ENCODE measurements at places on chromosomes 2 and 18. TPM values are rescaled to one million over a fixed set of nuclear protein-coding genes. Genes with fewer than 3 reads are reported as not detected.
A peak's percentile ranks its signal among the peaks of the same experiment; 100 is the strongest.

DNA sequence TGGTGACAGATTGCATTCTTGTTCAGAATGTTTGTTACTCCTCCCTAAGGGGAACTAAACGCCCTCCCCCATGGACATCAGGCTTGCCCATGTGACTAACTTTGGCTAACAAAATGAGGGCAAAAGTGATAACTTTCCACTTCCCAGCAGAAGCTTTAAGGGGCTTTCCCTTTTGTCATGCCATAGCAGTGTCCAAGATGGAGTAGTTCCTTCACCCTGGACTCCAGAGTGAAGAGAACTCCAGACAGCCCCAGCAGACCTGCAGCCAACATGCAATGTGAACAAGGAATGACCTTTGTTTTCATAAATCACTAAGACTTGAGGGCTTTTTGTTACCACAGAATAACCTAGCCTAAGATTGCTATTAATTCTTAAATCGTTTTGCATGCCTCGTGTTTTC is 163.5 kb downstream of the ZEB2 start:
- no peak for DNase-seq

DNA sequence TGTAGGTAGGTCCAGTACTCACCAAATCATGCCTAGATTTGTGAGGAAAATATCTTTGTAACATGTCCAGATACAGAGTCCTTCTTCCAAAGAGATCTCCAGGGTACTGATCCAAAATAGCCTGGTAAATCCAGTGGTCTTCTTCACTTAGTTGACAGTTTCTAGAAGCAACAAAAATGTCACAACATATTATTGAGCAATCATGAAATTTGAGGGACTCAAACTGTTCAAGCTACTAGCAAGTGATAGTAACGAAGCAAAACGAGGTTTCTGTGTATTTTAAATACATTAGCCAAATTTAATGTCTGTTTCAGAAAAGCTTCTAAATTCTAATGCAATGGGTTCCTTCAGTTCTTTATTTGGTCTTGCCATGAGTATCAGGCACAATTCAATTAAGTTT is 142.8 kb downstream of the CCDC148 start:
- DNase-seq = no peak

Gene TACR1
- 0.08 TPM for total RNA-seq

DNA sequence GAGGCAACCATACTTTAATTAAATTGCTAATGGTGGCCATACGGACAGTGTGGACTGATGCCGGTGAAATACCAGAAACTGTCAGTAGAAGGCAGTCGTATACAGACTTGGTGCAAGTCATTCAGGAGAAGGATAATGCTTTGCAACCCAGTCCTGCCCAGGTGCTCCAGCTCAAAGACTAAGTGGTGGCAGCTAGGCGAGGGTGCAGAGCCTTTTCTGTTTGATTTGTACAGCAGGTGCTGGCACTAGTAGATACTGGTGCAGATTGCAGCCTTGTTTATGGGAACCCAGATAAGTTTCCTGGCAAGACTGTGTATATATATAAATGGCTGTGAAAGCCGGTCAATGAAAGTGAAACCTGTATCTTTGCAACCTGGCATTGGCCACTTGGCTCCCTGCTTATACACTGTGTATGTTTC is 208.3 kb upstream of the SYT4 start:
- no peak for DNase-seq

DNA sequence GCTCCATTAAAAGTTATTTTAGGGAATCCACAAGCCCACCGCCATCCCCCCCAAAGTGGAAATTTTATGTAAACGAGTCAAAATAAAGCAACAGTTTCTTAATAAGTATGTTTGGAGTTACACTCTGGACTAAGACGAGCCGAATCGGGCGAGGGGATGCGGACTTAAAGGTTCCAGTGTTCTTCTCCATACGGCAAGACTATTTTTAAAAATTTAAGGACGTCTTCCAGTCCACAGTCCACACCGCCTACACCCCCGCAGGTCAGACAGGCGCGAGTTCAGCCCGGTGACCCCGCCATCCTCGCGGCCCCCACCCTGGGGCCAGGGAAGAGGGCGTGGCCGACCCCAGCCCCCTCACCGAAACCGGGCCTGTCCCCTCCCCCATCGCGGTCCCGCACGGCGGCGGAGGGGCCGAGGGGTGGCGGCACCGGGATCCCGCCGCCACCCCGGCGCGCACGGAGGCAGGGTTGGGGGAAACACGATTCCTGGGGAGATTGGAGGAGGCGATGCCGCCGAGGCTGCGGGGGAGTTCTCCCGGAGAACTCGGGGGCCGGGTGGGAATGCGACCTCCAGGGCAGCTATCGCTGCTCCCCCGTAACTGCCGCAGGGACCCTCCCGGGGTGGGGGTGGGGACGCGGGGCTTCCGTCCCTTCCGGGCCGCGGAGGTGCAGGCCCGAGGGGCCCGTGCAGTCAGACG is 24.5 kb upstream of the SMAD7 start:
- DNase-seq = no peak

DNA sequence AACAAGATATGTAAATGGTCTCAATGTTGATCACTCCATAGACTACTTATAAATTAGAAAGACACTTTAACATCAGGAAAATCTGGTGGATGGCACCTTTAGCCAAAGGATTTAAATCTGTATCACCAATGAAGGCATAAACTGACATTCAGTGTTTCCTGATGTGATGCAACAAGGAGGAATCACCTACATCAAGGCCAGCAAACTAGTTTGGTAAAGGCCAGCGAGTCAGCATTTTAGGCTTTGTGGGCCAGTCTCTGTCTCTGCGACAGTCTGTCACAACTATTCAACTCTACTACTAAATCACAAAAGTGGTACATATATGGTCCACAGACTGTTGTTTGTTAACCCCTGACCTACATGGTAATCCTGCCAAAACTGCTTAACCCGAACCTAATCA is 33.3 kb downstream of the C2orf76 start:
- no peak for DNase-seq

DNA sequence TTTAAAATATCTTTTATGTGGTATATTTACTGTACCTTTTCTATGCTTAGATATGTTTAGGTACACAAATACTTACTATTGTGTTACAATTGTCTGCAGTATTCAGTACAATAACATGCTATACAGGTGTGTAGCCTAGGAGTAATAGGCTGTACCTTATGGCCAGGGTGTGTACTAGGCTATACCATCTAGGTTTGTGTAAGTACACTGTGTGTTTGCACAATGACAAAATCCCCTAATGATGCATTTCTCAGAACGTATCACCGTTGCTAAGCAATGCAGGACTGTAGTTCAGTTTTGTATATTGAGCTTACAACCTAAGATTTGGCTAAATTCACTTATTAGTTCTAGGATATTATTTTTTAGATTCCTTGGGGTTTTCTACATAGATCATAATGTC is 332.3 kb upstream of the HS6ST1 start:
- no peak for DNase-seq

- no peak for DNase-seq
Observed at GRCh38 chr2:216235896-216236295, 126.7 kb downstream of the XRCC5 start.

- no peak for DNase-seq
Observed at GRCh38 chr2:45131587-45131986, 122.3 kb upstream of the SIX2 start.

Gene KANSL1L
- total RNA-seq = 4.7 TPM

GRCh38 chr2:188078534-188078933 is 213.1 kb upstream of the GULP1 start:
- DNase-seq = no peak

DNA sequence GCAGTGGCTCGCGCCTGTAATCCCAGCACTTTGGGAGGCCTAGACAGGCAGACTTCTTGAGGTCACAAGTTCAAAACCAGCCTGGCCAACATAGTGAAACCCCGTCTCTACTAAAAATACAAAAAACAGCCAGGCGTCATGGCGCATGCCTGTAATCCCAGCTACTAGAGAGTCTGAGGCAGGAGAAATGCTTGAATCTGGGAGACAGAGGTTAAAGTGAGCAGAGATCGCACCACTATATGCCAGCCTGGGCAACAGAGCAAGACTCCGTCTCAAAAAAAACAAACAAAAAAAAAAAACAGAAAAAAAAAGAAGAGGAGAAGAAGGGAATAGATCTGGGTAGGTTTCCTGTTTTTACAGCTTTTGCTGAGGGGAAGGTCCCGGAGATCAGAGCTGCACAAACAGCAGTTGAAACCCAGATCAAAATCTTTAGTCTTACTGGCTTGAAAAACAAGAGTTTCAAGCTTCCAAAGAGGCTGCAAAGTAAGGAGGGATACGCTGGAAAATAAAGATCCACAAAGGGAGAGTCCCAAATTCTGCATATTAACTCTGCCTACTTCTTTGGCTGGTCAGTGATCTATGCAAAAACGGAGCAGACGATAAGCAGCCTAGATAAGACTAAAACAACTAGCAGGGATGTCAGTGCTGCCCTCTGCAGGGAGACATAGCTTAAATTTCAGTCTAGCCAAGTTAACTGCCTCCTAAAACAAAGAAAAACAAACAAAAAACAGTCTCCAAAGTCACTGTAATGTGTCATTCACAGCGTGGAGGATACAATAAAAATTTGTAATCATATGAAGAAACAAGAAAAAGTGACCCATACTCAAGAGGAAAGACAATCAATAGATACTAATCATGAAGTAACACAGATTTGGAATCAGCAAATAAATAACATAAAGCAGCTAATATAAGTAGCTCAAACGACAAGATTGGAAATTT is 74.1 kb downstream of the TLK1 start:
- DNase-seq = peak; percentile 64

- DNase-seq = no peak
Observed at GRCh38 chr18:75790796-75791195, 363.3 kb upstream of the SMIM21 start.

DNA sequence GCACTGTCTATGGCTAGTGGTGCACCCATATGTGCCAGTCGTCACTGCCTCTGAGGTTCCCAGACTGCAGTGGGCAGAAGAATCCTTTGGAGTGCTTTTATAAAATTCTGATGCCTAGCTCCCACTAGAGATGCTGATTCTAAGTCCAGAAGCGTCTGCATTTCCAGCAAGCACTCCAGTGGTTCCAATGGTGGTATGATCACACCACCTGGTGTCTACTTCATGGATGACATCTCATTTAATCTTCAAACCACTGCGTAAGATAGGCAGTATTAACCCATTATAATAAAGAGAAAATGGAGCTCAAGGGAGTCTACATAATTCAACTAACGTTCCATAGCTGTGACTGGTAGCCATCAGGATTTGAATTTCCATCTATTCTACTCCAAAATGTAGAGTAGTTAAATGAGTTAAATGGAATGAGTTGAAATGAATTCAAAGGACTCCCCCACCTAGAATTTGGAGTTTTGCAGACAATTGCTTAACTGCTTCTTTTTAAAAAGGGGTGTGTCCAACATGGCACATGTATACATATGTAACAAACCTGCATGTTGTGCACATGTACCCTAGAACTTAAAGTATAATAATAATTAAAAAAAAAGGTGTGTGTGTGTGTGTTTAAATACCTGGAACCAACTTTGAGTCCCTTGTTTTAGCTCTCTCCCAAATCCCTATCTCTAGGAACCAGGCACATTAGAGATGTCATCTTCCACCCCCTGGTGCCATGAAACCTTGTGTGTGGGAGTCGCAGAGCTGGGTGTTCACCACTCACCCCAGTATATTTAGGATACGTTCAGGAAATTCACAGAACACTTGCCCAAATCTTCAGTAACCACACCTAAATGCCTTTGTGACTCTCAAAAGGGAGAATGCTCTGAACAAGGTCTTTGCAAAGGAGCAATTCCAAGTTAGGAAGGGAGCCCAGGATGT is 14.1 kb downstream of the LAMA3 start:
- DNase-seq = peak; percentile 62

GRCh38 chr2:74566076-74566753 is 11.7 kb downstream of the DOK1 start:
- no peak for DNase-seq

Gene PLCL1
- 8.2 TPM for total RNA-seq

DNA sequence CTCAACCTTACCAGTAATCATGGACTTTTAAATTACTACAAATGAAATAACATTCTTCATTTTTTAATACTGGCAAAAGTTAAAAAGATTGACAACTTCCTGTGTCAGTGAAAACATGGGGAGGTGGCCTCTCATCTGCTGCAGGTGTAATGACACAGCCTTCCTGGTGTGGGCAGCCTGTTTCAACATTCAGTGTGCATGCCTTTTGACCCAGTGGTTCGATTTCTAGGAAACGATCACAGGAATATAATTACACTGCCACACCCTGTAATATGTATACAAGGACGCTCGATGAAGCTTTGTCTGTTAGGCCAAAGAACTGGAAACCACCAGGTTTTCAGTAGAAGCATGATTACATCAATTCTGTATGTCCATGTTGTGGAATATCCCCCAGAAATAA is 68.7 kb downstream of the MTHFD2 start:
- DNase-seq = peak; percentile 54

DNA sequence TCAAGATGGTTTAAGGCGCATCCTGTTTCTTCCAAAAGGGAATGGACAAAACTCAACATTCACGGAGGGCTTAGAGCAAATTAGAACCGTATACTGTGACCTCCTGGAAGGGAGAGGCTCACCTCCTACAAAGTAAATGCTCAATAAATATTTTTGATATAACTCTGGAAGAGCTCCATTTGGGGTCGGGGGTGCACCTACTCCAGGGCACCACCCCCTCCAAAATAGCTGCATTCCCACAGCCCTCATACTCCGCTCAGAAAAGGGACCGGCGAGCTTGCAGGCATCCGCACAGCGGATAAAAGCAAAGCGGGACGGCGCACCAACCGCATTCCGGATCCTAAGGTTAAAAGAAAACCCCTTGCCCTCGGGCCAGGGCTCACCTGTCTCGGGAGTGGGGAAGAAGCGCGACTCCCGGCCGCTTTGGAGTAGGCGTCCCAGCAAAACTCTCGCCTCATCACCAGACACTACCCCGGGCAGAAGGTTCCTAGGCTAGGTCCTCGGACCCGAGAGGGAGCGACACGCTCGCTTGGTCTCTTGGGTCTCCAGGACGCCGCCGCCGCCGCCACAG is 378 bp downstream of the WDPCP start:
- DNase-seq = no peak

Gene FZD7
- total RNA-seq = 0.97 TPM

DNA sequence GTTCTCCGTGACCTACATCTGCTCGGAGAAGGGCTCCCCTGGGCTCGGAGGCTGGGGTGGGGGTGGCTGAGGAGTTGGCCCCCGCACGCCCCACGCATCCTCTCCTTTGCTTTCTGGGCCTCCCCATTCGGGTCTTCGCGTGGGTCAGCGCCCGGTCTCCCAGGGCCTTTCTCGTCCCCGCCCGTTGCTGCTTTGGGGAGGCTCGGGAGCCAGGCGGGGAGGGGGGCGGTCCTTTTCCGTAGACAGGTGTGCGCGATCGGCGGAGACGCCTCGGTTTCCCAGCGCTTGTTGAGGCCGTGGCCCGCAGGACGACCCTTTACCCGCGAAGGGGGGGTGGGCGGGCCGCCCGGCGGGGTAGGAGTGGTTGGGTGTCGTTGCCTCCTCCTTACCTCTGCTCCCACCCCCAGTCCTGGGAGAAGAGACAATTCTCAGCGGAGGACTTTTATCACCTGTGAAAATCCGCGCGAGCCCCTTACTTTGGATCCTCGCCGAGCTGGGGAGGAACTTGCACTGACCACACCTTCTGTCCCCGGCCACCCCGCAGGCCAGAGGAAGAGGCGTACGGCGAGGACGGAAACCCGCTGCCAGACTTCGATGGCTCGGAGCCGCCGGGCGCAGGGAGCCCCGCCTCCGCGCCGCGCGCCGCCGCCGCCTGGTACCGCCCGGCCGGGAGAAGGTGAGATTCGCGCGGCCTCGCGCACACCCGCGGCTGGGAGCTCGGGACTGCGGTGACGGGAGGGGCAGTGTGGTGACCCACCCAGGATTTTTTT is 2.6 kb downstream of the ADCYAP1 start:
- DNase-seq = no peak

All from CD8-positive, alpha-beta T cell (primary cell).